ENCODE measurements at places on chromosomes 11 and 22.
A peak's percentile ranks its signal among the peaks of the same experiment; 100 is the strongest.

DNA sequence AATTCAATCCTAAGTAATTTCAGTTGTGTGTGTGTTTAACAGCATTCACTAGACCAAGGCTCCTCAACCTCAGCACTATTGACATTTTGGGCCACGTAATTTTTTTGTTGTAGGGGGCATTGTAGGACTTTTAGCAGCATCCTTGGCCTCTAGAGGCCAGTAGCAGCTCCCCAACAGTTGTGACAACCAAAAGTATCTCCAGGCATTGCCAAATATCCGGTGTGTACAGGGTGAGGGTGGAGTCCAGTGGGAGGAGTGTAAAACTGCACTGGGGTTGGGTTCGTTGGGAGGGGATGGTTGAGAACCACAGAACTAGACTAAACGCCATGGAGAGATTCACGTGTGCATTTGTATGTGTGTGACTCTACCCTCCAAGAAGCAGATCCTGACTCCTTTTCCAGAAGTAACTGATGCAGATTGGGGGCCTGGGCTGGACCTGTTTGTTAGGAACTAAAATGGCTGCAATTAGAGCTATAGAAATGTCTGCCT is 5.9 kb upstream of the PHF21A start:
- DNase-seq: peak; percentile 19

DNA sequence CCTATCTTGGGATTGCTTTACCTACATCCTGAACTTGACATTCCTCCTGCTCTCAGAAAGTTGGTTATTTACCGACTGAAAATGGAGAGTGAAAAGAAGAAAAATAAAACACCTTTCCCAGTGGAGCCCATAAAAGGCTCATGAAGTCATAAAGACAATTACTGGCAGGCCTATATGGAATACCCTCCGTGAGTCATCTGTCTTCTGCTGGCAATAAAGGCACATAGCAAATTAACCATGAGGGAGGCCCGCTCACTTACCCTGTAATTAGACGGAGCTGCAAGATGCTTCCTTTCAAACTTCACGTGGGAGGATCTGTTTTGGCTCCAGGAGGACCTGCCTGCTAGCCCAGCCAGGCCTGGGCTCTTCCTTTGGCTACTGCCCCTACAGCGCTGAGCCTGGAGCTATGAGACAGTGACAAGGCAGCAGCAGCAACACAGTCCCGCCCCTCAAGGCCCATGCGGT is 540.4 kb downstream of the BUD13 start:
- DNase-seq: no peak

- no peak for DNase-seq
Observed at GRCh38 chr22:37184380-37184755, 3.7 kb downstream of the C1QTNF6 start.

DNA sequence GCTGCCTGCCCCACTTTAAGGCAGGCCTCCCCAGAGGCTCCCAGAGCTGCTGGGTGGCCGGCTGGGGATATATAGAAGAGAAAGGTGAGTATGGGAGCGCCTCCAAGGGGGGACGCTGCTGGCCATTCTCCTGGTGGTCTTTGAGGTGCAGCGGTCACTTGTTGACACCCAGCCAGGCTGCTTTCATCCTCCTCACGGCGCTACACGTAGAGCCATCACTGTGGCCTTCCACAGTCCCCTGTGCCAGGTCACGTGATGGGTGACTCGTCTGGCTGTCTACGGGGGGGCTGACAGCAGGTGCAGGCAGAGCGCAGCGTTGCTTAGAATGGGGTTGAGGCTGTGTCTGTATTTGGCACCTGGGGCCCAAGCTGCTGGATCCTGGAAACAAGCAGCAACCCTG is 1.9 kb downstream of the ACR start:
- peak; percentile 81 for DNase-seq

GRCh38 chr22:41823797-41824196 is 9.1 kb upstream of the SREBF2 start:
- DNase-seq: no peak

- no peak for DNase-seq
Observed at GRCh38 chr22:50625131-50625567, 2.8 kb downstream of the ARSA start.

GRCh38 chr11:28337701-28338100 is 229.5 kb downstream of the METTL15 start:
- DNase-seq: no peak

GRCh38 chr11:46445192-46445919 is 53.8 kb upstream of the CHRM4 start:
- DNase-seq: no peak

GRCh38 chr22:38214302-38215056 is 12.7 kb downstream of the MAFF start:
- DNase-seq: no peak

DNA sequence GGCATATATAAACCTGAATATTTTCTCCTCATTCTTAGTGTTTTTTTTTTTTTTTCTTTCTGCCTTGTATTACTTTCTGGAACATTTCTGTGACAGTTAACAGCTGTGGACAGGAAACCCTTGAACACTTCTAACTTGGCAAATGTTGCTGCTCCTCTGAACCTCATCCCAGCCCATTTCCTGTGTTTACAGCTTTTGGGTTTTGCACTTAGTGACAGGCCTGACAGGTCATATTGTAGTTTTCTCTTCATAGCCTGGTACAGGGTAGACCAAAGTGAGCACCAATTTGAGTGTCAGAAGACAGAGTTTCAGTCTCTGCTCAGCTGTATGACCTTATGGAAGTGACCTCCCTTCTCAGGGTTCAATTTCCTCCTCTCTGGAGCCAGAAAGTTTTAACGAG is 91.6 kb downstream of the STIM1 start:
- no peak for DNase-seq

DNA sequence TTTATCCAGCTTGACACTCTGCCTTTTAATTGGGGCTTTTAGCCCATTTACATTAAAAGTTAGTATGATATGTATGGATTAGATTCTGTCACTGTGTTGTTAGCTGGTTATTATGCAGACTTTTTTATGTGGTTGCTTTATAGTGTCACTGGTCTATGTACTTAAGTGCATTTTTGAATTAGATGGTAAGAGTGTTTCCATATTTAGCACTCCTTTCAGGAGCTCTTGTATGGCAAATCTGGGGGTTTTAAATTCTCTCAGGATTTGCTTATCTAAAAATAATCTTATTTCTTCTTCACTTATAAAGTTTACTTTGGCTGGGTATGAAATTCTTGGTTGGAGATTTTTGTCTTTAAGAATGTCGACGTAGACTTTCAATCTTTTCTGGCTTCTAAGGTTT is 4.0 kb downstream of the OR52E6 start:
- DNase-seq: no peak

DNA sequence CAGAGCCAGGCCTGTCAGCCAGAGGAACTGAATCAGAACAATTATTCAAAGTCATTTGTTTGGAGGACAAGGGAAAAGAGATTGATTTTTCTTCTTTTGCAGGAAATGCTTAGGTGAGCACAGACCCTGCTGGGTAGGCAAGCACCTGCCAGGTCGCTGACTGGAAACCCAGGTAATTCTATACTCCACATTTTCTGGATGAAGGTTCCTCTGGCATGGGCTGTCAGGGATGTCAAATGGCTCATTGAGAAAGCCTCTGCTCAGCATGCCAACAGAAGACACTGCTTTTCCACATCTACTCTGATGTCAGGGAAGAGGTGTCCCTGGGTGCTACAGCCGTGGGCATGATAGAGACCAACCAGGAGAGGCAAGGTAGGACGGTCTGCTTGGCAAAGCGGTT is 166.7 kb upstream of the SYN3 start:
- no peak for DNase-seq

DNA sequence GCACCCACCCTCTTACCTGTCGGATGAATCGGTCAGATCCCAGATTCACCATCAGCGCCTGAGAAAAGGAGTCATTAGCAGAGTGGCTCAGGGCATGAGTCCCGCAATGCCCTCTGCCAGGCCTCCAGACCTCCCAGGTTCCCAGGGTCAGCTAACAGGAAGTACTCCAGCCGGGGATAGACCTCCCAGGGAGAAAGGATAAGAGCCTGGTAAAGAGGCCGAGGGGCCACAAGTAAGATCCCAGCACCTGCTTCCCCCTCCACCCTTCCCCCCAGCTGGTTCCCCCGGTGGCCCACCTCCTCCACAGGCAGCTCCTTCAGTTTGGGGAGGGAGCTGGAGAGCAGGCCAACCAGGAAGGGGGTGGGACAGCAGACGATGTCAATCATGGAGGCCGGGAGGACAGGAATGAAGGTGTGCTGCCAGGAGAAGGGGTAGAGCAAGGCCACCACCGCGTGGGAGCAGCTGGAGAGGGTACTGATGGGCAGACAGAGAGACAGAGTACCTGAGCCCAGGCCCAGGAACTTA is 16.4 kb downstream of the RPL27A start:
- no peak for DNase-seq

DNA sequence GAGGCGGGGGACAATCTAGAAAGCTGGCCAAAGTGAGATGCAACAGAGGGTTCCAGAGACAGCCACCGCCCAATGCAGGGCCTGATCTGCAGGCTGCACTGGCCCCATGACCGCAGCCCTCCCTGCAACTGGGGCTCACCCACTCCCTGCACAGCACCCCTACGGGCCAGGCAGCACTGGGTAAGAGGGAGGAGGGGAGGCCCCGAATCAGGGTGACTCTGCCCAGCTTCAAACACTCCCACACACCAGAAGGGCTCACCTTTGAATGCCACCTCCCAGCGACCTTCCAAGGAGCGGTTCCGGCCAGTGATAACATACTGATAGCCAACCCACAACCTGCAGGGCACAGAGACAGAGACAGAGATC is 59.3 kb downstream of the DGCR2 start:
- no peak for DNase-seq
